ENCODE measurements at places on chromosomes 5 and 9.

DNA sequence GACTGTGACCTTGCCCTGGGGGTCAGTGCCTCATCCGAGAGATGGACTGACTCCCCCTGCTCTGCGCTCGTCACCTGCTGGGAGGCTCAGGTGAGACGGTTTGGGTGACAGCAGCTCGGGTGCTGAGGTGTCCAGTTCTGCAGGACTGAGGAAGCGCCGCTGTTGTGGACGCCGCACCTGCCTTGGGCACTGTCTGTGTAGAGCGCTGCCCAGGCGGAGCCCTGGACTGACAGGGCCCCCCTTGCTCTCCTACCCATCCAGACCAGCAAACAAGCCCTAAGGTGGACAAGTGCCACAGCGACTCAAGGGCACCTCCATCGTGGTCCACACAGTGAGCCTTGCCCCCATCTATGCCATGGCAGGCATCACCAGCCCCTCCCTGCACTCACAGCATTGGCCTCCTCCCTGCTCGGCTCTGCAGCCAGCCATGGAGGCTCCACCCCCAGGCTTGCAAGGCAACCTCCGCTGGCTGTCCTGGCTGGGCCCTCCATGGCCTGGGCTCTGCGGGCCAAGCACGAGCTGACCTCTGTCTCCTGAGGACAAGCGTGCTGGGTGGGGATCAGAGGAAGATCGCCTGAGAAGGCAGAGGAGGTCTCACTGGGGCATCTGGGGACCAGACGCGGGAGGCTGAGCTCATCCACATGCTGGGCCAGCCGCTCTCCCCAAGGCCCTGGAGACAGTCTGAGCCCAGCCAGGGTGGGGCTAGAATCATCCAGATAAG is 87.1 kb upstream of the COL5A1 start:
- DNase-seq: no peak

DNA sequence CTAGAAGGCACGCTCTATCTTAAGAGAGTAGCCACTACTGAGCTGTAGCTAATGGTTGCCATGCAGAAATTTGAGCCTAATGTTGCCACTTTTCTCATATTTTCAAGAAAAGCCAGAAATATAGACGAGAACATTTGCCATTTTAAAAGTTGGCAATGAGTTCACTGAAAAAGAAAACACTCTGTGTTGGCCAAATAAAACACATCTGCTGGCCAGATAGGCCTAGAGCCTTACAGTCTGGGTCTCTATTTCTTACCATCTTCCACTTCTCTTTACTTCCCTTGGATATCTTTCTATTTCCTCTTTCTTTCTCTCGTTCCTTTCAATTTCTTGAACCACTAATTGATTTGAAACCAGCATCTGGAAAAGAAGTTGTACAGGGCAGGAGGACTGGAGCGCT is 36.6 kb upstream of the VCAN start:
- no peak for DNase-seq

DNA sequence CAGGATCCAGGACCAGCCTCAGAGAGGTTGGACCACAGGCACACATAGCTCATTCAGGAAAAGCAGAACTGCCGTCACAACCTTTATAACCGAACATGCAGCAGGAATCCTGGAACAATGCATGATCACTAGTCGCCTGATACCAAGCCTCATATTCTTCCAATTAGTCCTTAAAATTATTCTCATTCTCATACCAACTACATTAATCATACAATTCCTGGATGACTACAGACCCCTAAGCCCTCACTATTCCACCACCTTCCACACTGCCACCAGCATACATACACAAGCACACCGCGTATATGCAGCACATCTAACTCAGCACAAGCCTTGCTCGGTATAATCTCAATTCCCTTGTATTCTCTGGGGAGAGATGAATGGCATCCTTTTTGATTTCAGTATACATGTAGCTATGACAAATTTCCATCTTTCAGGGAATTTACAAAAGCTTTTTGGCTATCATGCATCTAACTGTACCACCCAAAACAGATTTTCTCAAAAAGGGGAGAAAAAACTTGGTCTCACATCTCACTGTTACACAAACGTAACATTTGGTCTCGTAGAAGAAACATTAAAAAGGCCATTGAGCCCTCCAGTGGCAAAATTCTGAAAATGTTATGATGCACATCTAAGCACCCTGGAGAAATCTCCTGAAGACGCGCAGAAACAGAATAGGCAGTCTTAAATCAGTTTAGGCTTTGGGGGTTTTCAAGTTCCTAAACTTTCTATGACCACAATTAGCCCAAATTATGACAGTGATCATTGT is 46.2 kb downstream of the MCTP1 start:
- DNase-seq: no peak

DNA sequence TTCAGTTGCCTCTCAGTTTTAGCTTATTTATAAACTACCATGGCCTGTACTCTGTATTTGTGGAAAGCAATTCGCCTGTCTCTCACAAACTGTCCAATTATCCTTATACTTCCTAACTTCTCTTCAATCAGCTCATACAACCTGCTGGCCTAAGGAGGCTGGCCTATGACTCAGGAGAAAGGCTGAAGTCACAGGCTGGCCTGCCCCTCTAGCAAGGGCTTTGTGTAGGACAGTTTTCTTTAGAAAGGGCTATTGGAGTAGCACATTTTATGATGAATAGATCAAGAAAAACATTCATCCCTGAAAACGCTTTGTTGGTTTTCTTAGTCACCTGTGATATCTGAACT is 988.7 kb upstream of the ARRDC3 start:
- no peak for DNase-seq

DNA sequence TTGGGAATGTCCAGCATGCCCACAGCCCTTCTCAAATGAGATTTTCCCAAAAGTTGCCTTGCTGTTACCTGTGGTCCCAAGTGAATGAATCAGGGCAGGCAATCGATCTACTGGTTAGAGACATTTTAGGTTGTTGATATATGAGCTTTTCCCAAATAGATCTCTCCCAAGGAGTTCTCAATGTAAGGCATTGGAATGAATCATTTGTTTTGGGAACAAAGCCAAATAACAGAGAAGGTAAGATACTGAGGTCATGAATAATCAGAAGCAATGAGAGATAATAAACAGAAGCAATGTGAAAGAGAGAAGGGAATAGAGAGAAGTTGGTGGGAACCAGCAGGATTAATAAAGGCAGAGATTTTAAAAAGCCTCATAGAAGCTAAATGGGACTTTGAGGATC is 93.6 kb upstream of the FER start:
- DNase-seq: no peak

- DNase-seq: no peak
Observed at GRCh38 chr5:159510282-159510681, 180.0 kb upstream of the IL12B start.

DNA sequence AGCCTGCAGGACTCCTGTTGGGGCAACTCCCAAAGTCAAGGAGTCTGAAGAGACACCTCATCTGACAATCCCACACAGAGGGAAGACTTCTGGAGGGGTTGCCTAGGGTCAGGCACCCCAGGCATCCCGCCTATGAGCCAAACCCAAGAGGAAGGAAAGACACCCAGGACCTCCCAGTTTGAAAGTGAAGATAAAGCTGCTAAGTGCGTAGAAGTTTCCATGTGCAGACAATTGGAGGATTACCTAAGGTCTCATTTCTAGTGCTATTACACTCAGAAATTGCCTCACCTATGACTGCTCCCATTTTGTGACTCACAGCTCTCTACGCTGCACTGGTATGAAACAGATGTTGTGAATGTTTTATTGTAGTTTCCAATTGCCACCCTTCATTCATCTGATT is 322.9 kb downstream of the SLIT3 start:
- no peak for DNase-seq

DNA sequence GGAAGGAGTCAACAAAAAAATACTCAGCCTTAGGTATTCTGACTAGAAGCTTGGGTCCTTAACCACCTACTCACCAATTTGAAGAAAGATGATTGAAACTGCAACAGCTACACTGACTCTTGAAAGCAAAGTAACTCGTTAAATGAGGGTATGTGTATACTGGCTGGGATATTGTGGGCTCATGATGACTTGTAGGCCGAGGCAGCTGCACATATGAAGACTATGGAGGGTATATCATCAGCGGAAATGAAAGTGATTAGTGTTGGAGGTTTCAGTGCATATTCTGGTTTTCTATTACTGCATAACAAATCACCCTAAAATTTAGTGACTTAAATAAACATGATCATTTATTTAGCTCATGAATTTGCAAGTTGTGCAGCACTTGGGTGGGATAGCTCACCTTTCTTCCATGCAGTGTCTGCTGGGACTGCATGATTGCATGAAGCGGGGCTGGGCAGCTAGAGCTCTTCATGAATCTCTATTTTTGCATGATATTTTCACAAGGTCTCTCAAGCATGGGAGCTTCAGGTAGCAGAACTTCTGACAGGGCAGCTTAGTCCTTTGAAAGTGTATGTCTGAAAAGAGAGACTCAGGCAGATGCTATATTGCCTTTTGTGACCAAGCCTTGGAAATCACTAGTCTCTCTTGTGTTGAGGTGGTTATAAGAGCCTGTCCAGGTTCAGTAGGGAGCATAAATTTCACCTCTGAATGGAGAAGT is 96.1 kb upstream of the CDKN2B start:
- no peak for DNase-seq

GRCh38 chr5:92962752-92963151 is 618.3 kb downstream of the NR2F1-AS1 start:
- DNase-seq: no peak

DNA sequence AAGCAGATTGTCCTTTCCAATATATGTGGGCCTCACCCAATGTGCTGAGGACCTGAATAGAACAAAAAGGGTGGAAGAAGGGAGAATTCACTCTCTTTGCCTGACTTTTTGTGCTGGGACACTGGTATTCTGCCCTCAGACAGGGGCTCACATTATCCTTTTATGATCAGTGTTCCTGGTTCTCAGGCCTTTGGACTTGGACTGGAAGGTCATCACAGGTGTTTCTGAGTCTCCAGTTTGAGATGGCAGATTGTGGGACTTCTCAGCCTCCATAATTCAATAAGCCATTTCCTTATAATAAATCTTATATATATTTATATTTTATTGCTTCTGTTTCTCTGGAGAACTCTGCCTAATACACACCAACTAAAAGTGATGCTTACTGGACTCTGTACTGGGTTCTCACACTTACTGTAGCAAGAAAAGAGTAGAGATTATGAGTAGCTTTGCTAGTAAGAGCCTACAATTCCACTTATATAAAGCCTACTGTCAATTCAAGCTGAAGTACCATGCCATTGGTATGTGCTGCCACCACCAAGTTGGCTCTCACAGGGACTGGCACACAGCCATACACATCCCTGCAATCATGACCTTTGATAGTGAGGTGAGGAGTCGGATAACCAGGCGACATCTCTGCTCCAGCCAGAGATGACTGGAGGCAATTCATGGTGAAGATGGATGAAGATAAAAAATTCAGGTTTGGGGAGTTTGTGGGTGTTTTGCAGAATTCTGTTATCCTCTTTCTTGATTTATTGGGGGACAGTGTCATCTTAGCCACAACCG is 130.7 kb upstream of the NR3C1 start:
- no peak for DNase-seq

DNA sequence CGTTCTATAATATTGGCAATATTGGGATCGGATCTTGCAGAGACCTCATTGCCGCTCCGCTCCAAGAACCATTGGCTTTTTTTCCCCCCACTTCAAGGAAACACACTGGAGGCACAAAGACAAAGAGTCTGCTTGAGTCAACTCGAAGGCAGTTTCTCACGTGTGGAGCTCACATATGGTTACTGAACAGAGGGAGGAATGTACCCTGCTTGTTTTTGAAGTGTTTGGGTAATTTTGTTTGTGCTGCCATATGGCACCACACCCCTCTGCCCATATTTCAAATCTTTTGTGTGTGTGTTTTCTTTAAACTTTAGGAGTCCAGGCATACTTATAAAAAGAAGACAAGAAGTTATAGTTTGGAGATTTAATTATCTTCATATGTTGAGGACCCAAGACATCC is 595.9 kb downstream of the DTWD2 start:
- DNase-seq: no peak

- no peak for DNase-seq
Observed at GRCh38 chr5:99122976-99123375, 194.2 kb upstream of the CHD1 start.

GRCh38 chr5:111743988-111744387 is 13.0 kb downstream of the NREP start:
- DNase-seq: no peak

- DNase-seq: no peak
Observed at GRCh38 chr5:88698290-88698689, 184.7 kb downstream of the MEF2C start.

DNA sequence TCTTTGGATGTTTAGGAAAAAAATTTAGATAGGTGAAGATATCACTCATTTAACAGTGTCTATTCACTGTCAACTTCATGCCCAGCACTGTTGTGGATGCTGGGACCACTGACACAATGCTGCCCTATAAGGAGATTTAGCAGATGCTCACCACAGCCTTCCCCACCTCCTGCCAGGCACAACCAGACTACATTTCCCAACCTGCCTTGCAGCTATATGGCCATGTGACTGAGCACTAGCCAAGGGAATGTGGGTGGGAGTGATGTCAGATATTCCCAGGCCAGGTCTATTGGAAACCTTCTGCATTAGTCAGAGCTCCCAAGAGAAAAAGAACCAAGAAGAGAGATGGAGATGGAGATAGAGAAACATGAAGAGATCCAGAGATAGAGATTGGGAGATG is 302.6 kb upstream of the TAS2R1 start:
- DNase-seq: no peak

- no peak for DNase-seq
Observed at GRCh38 chr5:150639377-150639692, 1.1 kb upstream of the SYNPO start.

- no peak for DNase-seq
Observed at GRCh38 chr5:62001640-62002039, 304.4 kb upstream of the KIF2A start.

- DNase-seq: peak; percentile 25
Observed at GRCh38 chr9:136901516-136902258, 15.4 kb downstream of the TRAF2 start.

DNA sequence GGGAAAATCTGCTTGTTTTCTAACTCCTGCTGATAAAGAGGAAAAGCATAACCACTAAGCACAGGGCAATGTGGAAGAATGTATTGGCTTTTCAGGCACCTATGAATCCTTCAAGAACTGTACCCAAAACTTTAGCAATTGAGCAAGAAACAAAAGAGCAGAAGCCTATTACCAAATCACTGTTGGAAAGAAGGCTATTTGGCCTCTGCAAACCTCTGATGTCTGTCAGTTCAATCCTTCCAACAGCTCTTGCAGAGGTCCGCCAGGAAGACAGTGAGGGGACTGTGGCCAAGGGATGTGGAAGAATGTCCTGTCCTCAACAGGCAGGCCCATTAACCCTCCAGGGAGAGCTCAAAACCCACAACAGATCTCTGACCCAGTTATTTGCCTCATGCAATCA is 328.6 kb downstream of the ENC1 start:
- no peak for DNase-seq

DNA sequence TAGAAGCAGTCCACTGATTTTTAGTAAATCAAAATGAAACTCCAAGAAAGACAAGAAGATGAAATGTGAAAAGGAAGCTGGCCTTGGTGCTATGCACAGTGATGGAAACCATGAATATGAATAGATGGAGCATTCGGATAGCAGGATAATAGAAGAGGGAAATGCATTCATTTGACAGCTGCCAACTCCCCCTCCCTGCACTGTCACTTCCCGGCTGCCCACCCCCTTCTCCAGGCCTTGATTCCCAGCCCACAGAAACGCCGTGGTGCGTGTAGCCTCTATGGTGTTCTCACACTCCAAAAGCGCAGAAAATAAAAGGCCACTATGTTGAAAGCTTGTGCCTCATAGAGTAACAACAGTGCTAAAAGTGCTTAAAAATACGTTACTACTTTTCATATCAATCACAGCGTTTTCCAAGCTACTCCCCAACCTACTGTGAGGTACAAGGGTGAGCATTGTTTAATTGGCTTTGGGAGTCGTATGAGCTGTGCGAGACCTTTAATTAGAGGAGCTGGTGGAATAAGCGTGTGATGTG is 26.1 kb upstream of the IFNK start:
- DNase-seq: no peak

GRCh38 chr9:136373300-136374182 is at the start of gene CARD9:
TSS of gene CARD9 (minus strand) at chr9:136373669. CDS start at chr9:136372078, 1,591 bp downstream.
- no peak for DNase-seq
